ENCODE measurements at places on chromosomes 7 and 10.

DNA sequence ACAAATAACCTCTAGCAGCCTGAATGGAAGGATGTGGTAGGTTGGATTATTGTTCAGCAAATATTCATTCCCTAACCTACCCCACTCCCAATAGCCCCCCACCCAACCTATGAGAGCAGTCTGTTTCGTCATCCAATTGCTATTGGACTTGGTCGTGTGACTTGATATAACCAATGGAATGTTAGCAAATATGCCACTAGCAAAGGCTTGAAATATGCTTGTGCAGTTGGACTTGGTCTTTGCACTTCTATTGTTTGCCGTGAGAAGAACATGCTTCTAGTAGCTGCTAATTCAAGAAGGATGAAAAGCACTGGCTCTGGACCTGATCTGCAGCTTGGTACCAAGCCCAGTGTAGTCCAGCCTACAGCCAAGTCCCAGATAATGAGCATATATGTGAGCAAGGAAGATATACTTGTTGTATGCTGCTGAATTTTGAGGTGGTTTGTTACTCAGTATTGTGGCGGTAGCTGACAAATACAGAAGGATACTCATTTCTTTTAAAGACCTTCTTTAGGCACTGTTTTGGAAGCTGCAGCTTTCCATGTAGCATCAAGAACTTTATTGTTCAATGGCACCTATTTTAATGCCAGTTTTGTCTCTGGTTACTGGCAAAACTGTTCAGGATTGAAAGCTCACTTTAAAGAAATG lies 180.4 kb downstream of the EXOC4 start:
- no peak for DNase-seq

DNA sequence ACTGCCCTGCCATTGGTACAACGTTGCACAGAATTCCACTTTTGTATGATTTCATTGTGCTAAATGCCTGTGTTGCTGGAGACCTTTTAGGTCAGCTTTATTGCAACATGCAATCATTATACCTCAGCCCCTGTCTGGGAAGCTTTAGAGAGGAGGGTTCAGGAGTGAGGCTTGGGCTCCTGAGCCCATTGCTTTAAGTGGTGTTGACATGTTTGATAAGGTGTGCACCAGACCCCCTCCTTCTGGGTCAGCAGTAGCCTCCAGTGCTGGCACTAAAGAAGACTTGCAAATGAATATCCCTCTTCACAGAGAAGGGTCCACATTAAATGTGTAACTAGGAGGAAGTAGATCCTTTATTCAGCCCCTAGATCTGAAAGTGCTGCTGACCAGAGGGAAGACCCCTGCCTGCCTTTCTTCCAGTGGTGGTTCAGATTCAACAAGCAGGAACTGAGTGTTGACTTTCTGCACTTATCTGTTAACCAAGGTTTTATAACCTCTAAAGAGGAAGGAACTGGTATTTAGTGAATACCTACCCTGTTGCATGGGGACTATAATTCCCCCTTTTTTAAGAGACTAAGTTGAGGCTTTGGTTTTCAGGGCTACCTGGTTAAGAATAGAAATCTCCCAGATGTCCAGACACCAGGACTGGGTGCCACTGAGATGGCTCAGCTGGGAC lies 369.4 kb upstream of the IGFBP3 start:
- DNase-seq = no peak

DNA sequence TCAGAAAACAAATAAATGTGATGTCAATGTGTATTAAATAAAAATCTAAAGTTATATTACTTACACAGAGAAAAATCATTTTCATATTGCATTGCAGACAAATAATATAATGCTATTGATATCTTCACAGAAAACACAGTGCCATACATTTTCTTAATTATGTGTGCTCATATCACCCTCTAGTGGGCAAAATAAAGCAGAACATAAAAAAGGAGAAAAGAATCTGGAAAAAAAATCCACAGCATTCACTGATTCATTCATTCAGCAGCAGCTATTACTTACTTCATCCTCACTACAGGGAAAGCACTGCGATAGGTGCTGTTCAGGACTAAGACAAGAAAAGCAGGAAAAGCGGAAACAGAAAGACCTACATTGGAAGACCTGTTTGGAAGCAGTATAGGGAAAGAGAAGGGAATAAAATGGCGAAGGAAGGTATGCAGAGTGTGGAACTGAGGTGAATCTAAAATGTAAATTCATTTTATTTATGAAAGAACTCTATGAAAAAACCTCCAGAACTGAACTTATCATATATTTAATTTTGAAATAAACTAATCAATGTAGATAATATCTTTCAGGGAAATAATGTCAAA lies 73.2 kb downstream of the POT1 start:
- no peak for DNase-seq

DNA sequence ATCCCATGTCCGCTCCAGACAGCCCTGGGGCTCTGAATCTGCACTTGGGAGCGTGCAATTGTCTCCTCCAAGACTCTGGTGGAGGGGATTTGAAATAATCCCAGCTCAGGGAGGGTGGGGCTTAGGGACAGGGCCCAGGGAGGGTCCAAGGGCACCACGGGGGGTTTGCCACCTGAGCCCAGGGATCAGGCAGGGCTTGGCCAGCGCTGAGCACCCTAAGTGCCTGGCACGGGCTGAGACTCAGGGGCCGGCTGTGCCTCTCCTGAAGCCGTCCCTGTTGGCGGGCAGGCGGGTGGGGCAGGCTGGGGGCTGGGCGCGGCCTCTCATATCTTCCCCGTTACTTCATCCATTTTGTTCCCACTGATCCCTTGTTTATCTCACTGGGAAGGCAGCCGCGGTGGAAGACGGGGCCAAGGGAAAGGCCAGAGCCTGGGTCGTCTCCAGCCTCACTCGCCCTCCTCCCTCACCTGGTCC lies 41.8 kb upstream of the ELN start:
- no peak for DNase-seq
